Stomach (tissue), 19 donors: ENCODE measurements at places on chromosomes 2 and 18. TPM values are rescaled to one million over a fixed set of nuclear protein-coding genes. Genes with fewer than 3 reads are reported as not detected.

GRCh38 chr2:101151859-101152271, 683 bp upstream of the TBC1D8 start:
- peak overlapping the region; percentile 81 for H3K27ac ChIP-seq
- H3K4me3 ChIP-seq: peak overlapping the region; percentile 80
- peaks cover 61% of the 10 kb centered on the region for H3K4me1 ChIP-seq
- no peaks in the 10 kb centered on the region for H3K36me3 ChIP-seq
- DNase-seq: peak; percentile 43

GRCh38 chr2:68483011-68483410, 15.6 kb downstream of the APLF start:
- H3K4me3 ChIP-seq: no peak overlapping the region
- no peak for DNase-seq
- H3K4me1 ChIP-seq: no peaks in the 10 kb centered on the region
- H3K27ac ChIP-seq: no peak overlapping the region

HOXD3 gene
- total RNA-seq: not detected

- DNase-seq: no peak
- peaks cover 4% of the 10 kb centered on the region for H3K36me3 ChIP-seq
- H3K4me1 ChIP-seq: no peaks in the 10 kb centered on the region
- no peak overlapping the region for H3K4me3 ChIP-seq
Measured at GRCh38 chr2:43410055-43410604, 183.7 kb upstream of the ZFP36L2 start.
